ENCODE measurements at places on chromosomes 1 and 21. TPM values are rescaled to one million over a fixed set of nuclear protein-coding genes. Genes with fewer than 3 reads are reported as not detected.

The ZBTB48 gene
- 22.5 TPM for total RNA-seq

The SPTA1 gene
- 3.1 TPM for total RNA-seq

The KIAA1614 gene
- 6.1 TPM for total RNA-seq

The GBP7 gene
- total RNA-seq, result not detected

The MYOG gene
- total RNA-seq, result not detected

The FYB2 gene
- not detected for total RNA-seq

The TSEN15 gene
- total RNA-seq, result 24.5 TPM

The NPPA gene
- total RNA-seq, result not detected

The DPYD gene
- 21.7 TPM for total RNA-seq

The NEXN gene
- 3.1 TPM for total RNA-seq

The BMP8B gene
- 0.17 TPM for total RNA-seq

The S100B gene
- total RNA-seq, result not detected

The INKA2 gene
- 9.7 TPM for total RNA-seq

The CGN gene
- 2.4 TPM for total RNA-seq

The IGSF3 gene
- total RNA-seq, result 29.4 TPM

The IQCC gene
- 1.0 TPM for total RNA-seq
